ENCODE measurements at places on chromosomes 4 and X. TPM values are rescaled to one million over a fixed set of nuclear protein-coding genes. Genes with fewer than 3 reads are reported as not detected.

GRCh38 chr4:67198727-67199126 lies 346.6 kb downstream of the CENPC start:
- no peaks in the 10 kb centered on the region for H3K36me3 ChIP-seq
- no peak for DNase-seq
- H3K4me1 ChIP-seq = no peaks in the 10 kb centered on the region
- H3K27ac ChIP-seq = no peak overlapping the region
- no peak overlapping the region for H3K4me3 ChIP-seq

- no peak overlapping the region for H3K27ac ChIP-seq
- no peak for DNase-seq
- no peak overlapping the region for H3K4me3 ChIP-seq
Measured at GRCh38 chr4:113682730-113683537, 78.6 kb downstream of the CAMK2D start.

GRCh38 chr4:83112231-83112630 lies 2.3 kb downstream of the PLAC8 start:
- H3K27ac ChIP-seq = no peak overlapping the region
- no peaks in the 10 kb centered on the region for H3K36me3 ChIP-seq
- H3K4me3 ChIP-seq = no peak overlapping the region
- no peaks in the 10 kb centered on the region for H3K27me3 ChIP-seq

Gene BST1
- total RNA-seq = 5.4 TPM

- DNase-seq = no peak
- H3K27ac ChIP-seq = no peak overlapping the region
- H3K27me3 ChIP-seq = no peaks in the 10 kb centered on the region
- no peaks in the 10 kb centered on the region for H3K36me3 ChIP-seq
- H3K4me3 ChIP-seq = no peak overlapping the region
Measured at GRCh38 chrX:97482666-97483300, 599.1 kb downstream of the RPA4 start.

Gene TASL
- total RNA-seq = 1.1 TPM

DNA sequence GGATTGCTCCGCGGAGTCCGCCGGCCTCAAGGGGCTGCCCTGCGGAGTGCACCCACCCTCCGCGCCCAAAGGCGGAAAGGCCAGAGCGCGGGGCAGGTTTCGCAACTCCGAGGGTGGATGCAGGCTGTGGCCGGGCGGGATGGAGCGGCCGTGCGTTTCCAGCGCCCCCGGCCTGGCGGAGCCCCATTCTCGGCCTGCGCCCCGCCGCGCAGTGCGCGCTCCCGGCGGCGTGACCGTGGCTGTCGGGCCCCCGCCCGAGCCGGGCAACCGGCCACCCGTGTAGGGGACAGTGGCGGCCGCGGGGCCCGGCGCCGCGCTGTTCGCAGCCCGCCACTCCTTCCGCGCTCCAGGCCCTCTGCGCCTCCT lies 331 bp downstream of the SETD7 start:
- H3K36me3 ChIP-seq = no peaks in the 10 kb centered on the region
- peak overlapping the region; percentile 94 for H3K27ac ChIP-seq
- H3K27me3 ChIP-seq = no peaks in the 10 kb centered on the region
- H3K4me3 ChIP-seq = peak overlapping the region; percentile 71
- peak; percentile 82 for DNase-seq
- H3K4me1 ChIP-seq = peaks cover 79% of the 10 kb centered on the region

GRCh38 chr4:74904509-74905065 lies 28.3 kb upstream of the PARM1 start:
- no peak for DNase-seq
- H3K36me3 ChIP-seq = no peaks in the 10 kb centered on the region
- no peak overlapping the region for H3K27ac ChIP-seq
- H3K4me3 ChIP-seq = no peak overlapping the region
- no peaks in the 10 kb centered on the region for H3K27me3 ChIP-seq
- no peaks in the 10 kb centered on the region for H3K4me1 ChIP-seq

DNA sequence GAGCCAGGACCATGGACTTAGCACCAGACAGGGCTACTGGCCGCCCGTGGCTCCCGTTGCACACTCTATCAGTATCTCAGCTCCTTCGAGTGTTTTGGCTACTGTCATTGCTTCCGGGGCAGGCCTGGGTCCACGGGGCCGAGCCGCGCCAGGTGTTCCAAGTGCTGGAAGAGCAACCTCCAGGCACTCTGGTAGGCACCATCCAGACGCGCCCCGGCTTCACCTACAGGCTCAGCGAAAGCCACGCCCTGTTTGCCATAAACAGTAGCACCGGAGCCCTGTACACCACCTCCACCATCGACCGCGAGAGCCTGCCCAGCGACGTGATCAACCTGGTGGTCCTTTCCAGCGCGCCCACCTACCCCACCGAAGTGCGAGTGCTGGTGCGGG lies 1.6 kb downstream of the FAT4 start:
- peaks cover 46% of the 10 kb centered on the region for H3K4me1 ChIP-seq
- H3K4me3 ChIP-seq = peak overlapping the region; percentile 89
- no peaks in the 10 kb centered on the region for H3K27me3 ChIP-seq
- DNase-seq = no peak

Gene UGT2B15
- not detected for total RNA-seq

DNA sequence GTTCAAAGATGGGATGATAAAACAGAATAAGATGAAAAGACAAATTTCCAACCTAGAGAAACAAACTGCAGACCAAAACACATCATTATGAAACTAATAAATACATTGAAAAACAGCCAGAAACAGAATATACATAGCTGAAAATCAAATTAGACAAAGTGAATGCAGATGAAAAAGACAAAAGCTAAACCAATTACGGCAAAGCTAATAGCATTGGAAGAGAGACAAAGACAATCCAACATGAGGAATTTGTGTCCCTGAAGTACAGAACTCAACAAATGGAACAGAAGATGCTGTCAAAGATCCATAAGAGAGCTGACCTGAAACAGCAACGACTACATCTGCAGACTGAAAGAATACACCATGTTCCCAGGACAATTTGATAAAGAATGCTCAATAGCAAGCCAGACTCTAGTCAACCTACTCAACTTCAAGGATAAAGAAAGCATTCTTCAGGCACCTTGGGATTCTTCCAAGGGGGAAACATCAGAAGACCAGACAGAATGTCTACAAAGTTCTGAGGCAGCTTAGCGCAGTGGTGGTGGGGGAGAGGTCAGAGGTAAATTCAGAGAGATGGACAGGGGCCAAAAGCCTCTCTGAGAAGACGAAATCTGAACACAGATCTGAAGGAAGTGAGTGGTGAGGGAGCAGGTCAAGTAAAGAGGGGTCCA lies 27.4 kb upstream of the IRAK1 start:
- H3K4me3 ChIP-seq = no peak overlapping the region
- H3K4me1 ChIP-seq = peaks cover 90% of the 10 kb centered on the region
- H3K27me3 ChIP-seq = no peaks in the 10 kb centered on the region
- peak overlapping the region; percentile 67 for H3K27ac ChIP-seq
- H3K36me3 ChIP-seq = no peaks in the 10 kb centered on the region

GRCh38 chr4:15738877-15739276 lies 36.0 kb downstream of the BST1 start:
- H3K27ac ChIP-seq = no peak overlapping the region
- H3K4me1 ChIP-seq = no peaks in the 10 kb centered on the region
- H3K27me3 ChIP-seq = no peaks in the 10 kb centered on the region
- no peak overlapping the region for H3K4me3 ChIP-seq
- no peak for DNase-seq
- H3K36me3 ChIP-seq = no peaks in the 10 kb centered on the region

Gene VCX
- not detected for total RNA-seq

GRCh38 chr4:11131491-11131890 lies 297.2 kb downstream of the HS3ST1 start:
- DNase-seq = no peak
- no peaks in the 10 kb centered on the region for H3K27me3 ChIP-seq
- no peaks in the 10 kb centered on the region for H3K4me1 ChIP-seq
- no peak overlapping the region for H3K27ac ChIP-seq

Gene PAGE2
- total RNA-seq = not detected

GRCh38 chr4:102684610-102685052 lies 76.1 kb downstream of the MANBA start:
- H3K27me3 ChIP-seq = no peaks in the 10 kb centered on the region
- H3K4me1 ChIP-seq = no peaks in the 10 kb centered on the region
- peaks cover 22% of the 10 kb centered on the region for H3K36me3 ChIP-seq
- no peak for DNase-seq
- H3K27ac ChIP-seq = no peak overlapping the region

Gene CSN1S1
- not detected for total RNA-seq

DNA sequence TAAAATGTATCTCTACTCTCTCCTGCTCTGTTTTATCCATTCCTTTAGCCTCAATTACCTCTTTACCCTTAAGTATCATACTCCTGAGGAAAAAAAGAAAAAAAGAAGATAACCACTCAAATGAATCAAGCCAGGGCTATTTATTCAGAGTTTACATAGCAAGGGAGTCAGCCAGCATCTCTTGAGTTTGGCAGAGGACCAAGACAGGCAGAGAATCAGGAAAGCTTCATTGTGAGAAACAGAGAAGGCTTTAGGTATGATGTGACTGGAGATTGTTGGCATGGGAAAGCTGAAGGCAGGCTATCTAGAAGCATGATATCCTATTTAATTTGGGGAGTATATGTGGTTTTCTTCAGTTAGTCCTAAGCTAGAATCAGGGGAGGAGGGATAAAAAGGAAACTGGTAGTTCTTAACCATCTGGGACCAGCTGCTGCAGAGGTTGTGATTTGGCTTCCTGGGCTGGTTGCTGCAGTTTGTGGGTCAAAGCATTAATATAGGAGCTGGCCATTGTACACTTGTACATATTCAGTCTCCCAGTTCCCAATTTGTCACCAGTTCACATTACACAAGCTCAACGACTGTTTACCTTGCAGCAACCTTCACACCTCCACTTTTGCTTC lies 11.2 kb downstream of the APELA start:
- H3K4me3 ChIP-seq = no peak overlapping the region
- H3K4me1 ChIP-seq = peaks cover 4% of the 10 kb centered on the region
- H3K27me3 ChIP-seq = no peaks in the 10 kb centered on the region
- DNase-seq = no peak
- no peak overlapping the region for H3K27ac ChIP-seq
- no peaks in the 10 kb centered on the region for H3K36me3 ChIP-seq

GRCh38 chrX:148658115-148658730 lies 157.8 kb downstream of the AFF2 start:
- no peaks in the 10 kb centered on the region for H3K4me1 ChIP-seq
- H3K27ac ChIP-seq = no peak overlapping the region
- DNase-seq = no peak
- no peaks in the 10 kb centered on the region for H3K27me3 ChIP-seq
- H3K4me3 ChIP-seq = no peak overlapping the region
- H3K36me3 ChIP-seq = no peaks in the 10 kb centered on the region

GRCh38 chrX:120299928-120300327 lies 11.3 kb downstream of the TMEM255A start:
- H3K4me1 ChIP-seq = no peaks in the 10 kb centered on the region
- no peak for DNase-seq
- H3K4me3 ChIP-seq = no peak overlapping the region
- no peaks in the 10 kb centered on the region for H3K27me3 ChIP-seq
- no peak overlapping the region for H3K27ac ChIP-seq

Data from sigmoid colon (tissue), 7 donors.